ENCODE measurements at places on chromosomes 13 and 19. TPM values are rescaled to one million over a fixed set of nuclear protein-coding genes. Genes with fewer than 3 reads are reported as not detected.

The SWSAP1 gene
- 1.1 TPM for total RNA-seq

The DCT gene
- 0.33 TPM for total RNA-seq

The ZNF471 gene
- 4.6 TPM for total RNA-seq

The ZNF439 gene
- 2.5 TPM for total RNA-seq

The TPTE2 gene
- total RNA-seq: not detected

The TSHZ3 gene
- total RNA-seq: 3.2 TPM

The FFAR2 gene
- 0.17 TPM for total RNA-seq

The DCLK1 gene
- total RNA-seq: 16.9 TPM

The ERICH4 gene
- not detected for total RNA-seq

GRCh38 chr19:3188627-3189596 is 3.2 kb downstream of the NCLN start:
- no peak for DNase-seq

DNA sequence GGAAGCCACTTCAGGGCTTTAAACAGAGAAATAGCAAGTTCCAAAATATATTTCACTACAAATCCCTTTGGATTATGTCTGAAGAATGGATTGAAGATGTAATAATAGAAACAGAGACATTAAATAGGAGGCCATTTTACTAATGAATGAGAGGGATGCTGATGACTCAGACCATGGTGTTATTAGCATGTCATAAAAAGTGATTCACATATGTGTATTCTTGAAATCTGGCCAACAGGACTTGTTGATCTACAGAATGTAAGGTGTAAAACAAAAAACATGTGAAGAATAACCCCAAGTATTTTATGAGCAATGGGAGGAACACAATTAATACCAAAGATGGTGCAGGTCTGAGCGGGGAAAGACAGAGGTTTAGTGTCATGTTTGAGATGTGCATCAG is 873.7 kb downstream of the SLITRK5 start:
- no peak for DNase-seq

DNA sequence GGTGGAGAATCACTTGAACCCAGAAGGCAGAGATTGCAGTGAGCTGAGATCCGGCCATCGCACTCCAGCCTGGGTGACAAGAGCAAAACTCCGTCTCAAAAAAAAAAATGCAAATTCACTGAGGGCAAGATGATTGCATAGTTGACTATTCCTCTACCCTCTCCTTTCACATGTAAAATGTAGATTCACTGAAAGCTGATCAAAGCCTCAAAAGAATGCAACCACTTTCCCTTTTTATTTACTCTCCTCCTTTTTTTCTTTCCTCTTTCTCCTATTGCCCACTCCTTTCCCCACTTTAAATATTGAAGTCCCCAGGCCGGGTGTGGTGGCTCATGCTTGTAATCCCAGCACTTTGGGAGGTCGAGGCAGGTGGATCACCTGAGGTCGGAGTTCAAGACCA is 6.3 kb downstream of the TEX101 start:
- DNase-seq: no peak

DNA sequence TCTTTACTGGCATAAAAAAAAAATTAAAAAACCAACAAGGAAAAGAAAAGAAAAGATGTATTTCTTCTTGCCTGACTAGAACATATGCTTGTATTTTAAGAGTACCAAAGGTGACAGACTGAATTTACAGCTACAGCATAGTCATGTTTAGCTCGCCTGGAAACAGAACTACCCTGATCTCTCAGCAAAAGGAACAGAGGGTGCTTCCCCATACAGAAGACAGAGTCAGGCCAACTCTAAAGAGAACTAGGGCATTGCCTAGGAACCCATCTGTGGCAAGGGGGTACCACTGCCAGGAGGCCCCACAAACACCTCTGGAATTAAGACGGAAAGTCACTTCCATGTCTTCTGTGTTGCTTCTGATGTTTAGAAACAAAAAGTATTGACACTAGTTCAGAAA is 252.1 kb upstream of the STARD13 start:
- no peak for DNase-seq

GRCh38 chr13:23679220-23679619 is 109.0 kb downstream of the TNFRSF19 start:
- no peak for DNase-seq

GRCh38 chr13:54241719-54242118 is 1213.1 kb downstream of the OLFM4 start:
- no peak for DNase-seq

DNA sequence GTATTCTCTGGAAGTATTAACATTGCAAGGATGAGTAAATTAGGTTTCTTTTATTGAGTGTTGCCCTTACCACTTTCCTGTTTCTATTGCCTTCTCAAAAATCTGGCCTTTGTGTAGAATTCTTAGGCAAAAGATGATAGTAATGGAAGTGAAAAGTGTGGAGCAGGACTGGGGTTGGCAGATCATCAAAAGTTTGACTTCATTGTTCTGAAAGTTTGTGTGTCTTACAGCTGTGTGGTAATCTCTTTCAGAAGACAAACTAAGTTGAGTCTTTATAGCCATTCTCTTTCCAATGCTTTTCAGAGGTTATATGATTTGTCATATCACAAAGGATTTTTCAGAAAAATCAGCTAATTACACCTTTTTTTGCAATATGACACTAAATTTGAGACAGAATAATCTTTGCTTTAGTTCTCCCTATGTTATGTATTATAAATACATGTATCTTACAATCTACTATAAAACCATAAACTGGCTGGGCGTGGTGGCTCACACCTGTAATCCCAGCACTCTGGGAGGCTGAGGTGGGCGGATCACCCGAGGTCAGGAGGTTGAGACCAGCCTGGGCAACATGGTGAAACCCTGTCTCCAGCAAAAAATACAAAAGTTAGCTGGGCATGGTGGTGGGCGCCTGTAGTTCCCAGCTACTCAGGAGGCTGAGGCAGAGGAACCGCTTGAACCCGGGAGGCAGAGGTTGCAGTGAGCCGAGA is 8.7 kb upstream of the KCNRG start:
- no peak for DNase-seq

GRCh38 chr13:46665633-46666482 is 112.9 kb downstream of the LRCH1 start:
- no peak for DNase-seq

DNA sequence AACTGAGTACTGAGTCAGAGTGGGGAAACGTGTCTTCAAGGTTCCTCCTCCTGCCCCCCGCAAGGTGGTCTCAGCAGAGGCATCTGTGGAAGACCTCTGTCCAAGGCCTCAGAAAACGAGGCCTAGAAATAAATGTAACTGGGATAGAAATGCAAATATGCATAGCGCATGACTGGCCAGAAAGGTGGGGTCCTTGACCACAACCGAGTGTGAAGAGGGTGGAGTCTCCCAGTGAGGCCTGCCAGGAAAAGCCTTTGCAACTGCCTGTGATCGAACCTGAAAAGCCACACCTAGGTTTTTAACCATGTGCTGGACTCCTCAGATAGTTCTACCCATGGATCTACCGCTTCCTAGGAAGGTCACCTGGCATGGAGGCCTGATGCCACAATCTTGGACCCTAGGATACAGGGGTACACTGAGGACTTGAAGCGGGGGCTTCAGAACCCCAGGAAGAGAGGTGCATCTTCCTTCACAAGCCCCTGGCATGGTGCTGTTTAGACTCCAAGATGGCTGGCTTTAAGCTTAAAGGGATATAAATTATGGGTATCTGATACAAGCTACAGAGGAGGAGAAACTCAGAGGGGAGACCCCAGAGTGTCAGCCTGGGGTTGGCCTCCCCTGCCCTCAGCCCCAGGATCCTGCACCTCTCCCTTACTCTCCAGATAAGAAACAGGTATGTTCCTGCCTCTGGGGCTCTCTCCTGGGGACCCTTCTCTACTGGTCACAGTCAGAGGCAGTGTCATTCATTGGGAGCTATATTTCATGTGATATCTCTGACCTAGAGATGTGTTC is 18.3 kb upstream of the SIGLEC6 start:
- no peak for DNase-seq

DNA sequence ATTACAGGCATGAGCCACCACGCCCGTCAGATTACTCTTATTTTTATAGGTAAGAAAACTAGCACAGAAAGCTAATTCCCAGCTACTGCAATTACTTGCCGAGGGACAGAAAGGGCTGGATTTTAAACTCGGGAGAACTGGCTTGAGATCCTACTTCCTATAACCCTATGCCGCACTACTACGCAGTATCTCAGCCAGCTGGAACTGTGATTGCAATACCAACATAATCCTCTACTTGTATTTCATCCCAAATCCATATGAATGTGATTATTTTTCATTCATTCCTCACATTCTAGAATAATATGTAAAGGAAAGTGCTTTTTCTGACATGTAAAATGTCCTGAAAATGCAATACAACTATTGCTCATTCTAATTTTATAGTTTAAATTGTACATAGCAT is 773.8 kb upstream of the GPC6 start:
- no peak for DNase-seq

GRCh38 chr19:4043401-4043800 is 23.3 kb downstream of the ZBTB7A start:
- DNase-seq: no peak

- DNase-seq: no peak
These were observed 255.9 kb downstream of the TBC1D4 start for GRCh38 chr13:75226092-75226491.

GRCh38 chr19:35977446-35978222 is 17.4 kb upstream of the SDHAF1 start:
- DNase-seq: no peak

- no peak for DNase-seq
These were observed 60.9 kb downstream of the LIG4 start for GRCh38 chr13:108154421-108154858.

- no peak for DNase-seq
These were observed 98.3 kb downstream of the AKAP11 start for GRCh38 chr13:42370229-42370628.

- DNase-seq: no peak
These were observed 458 bp upstream of the ATP8A2 start for GRCh38 chr13:25371158-25371874.

DNA sequence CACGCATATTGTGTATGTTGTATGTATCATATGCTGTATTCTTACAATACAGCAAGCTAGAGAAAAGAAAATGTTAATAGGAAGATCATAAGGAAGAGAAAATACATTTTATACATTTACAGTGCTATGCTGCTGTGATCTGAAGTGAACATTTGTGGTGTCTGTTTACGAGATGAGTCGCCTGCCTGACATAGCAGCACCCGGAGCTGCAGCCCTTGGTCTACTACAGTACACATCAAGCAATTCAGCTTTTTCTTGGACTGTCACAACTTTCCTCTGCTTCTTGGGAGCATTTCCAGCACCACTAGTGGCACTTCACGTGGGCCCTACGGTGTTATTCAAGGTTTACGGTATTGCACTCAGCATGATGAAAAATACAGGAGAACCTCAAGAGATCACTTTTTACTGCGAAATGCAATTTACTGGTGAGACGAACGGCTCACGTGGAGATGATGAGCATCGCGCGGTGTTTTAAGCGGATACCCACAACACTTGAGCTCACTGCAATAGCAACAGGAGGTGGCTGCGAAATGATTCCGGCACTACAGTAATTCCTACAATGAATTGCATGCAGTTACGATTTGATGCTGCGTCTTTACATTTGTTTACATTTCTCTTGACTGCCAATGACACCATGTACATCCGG is 308.4 kb downstream of the FGF9 start:
- no peak for DNase-seq

DNA sequence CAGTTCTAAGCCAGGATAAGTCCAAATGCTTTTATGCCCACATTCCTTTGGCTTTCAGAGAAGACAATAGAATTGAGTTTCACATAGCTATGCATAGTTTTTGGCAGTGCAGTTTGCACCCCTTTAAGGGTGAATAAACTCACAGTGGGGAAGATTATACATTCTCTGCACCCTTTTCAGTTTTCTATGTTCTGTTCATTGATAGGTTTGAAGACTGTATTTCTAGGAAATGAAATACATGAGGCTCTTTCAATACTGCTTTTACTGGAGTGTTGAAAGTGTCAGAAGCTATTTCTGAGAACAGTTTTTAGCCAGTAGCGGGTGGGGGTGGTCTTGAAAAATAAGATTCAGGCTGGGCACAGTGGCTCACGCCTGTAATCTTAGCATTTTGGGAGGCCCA is 46.2 kb downstream of the IPO5 start:
- no peak for DNase-seq

DNA sequence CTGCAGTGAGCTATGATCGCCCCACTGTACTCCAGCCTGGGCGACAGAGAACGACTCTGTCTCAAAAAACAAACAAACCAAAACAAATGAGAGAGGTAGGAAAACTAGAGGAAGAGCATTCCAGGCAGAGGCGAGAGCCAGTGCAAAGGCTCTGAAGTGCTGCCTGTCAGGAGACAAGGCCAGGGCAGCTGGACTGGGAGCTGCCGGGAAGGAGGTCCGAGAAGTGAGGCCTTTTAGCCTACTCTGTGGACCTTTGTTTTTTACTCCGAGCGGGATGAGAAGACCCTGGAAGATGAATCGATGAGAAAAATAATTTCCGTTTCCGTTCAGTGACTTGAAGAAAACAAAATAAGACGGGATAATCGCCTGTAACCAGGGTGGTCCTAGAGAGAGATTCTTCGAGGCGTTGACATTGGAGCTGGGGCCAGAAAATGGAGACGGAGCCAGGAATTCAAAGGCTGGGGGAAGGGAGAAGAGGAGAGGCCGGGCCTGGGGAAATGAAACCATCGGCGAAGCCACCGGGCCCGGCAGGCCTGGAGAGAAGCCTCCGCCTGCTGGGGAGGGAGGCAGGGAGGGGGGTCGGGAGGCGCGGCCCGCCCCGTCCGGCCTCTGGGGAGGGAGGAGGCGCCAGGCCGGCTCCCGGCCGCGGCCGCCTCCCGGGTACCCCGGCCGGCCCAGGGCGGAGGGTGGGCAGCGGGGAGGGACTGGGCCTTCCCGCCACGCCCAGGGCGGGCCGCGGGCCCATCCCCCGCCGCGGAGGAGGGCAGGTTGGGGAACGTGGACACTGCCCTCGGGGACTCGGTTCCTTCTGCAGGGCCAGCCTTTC is 7.8 kb upstream of the SERTAD1 start:
- peak; percentile 91 for DNase-seq

- DNase-seq: peak; percentile 65
These were observed 16.2 kb upstream of the PRODH2 start for GRCh38 chr19:35828692-35829301.

GRCh38 chr13:40075281-40075680 is 419.8 kb downstream of the COG6 start:
- DNase-seq: no peak
